ENCODE measurements at places on chromosomes 7 and 10.

DNA sequence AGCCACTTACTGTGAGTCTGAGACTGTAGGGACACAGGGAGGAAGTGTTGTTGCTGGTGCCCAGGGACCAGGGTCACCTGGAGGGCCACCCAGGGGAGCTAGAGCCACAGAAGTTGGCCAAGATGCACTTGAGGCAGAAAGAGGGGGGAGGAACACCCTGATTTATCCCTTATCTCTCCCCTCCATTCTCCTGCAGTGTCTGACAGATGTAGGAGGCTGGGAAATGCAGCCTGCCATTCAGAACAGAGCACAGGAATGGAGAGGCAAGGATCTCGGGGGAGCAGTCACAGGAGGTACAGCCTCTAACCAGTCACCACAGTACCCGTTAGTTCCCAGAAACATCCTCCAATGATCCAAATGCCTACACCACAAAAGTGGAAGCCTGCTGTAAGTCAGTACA is 118.4 kb upstream of the SLC26A5 start:
- no peak for DNase-seq

DNA sequence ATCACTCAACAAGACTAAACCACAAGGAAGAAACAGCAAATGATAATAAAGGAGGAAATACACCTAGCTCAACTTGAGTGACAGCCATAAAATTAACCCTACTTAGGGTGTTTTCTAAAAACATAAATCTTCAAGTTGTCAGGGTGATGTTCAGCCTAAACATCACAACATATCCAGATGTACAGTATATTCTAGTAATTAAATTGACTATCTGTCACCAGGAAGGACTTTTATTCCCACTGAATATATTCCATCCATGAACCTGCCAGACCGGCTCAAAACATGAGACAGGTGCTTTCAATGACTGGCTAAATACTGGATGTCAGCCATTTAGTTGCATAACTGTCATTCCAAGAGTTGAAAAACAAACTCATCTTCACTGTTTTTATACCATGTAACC is 298.1 kb upstream of the NEBL start:
- DNase-seq = peak; percentile 58

DNA sequence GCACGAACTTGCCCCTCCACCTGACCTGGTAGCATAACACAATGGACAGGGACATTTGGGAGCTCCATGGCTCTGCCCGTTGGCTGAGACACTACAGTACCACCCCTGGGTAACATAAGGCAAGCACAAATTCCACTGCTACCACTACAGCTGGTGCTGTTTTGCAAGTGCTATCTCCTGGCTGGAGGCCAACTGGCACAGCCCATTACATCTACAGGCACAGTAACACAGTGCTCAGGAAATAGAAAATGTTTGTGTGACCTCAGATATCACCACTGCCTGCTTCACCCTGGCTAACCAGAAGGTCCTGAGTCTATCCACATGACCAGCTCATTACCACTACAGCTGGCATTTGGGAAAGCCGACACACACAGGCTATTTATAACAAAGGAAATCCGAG is 631.1 kb upstream of the MBL2 start:
- DNase-seq = no peak

- peak; percentile 36 for DNase-seq
These were observed 632.5 kb upstream of the ANKRD30A start for GRCh38 chr10:36492590-36493515.

- DNase-seq = no peak
These were observed 101.1 kb upstream of the PPIF start for GRCh38 chr10:79246209-79246581.

GRCh38 chr10:117531371-117532002 is 11.1 kb upstream of the EMX2 start:
- no peak for DNase-seq

DNA sequence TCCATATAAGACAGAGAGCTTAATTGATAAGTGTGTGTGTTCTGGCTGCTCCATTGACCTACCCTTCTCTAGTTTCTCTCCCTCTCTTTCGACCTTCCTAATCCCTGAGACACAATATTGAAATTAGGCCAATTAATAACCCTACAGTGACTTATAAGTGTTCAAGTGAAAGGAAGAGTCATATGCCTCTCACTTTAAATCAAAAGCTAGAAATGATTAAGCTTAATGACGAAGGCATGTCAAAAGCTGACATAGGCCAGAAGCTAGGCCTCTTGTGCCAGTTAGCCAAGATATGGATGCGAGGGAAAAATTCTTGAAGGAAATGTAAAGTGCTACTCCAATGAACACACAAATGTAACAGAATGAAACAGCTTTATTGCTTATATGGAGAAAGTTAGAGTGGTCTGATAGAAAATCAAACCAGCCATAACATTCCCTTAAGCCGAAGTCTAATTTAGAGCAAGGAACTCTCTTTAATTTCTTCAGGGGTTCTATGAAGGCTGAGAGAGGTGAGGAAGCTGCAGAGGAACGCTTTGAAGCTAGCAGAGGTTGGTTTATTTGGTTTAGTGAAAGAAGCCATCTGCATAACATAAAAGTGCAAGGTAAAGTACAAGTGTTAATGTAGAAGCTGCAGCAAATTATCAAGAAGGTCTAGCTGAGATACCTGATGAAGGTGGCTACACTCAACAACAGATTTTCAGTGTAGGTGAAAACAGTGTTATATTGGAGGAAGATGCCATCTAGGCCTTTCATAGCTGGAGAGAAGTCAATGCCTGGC is 53.8 kb downstream of the ST7 start:
- DNase-seq = no peak

DNA sequence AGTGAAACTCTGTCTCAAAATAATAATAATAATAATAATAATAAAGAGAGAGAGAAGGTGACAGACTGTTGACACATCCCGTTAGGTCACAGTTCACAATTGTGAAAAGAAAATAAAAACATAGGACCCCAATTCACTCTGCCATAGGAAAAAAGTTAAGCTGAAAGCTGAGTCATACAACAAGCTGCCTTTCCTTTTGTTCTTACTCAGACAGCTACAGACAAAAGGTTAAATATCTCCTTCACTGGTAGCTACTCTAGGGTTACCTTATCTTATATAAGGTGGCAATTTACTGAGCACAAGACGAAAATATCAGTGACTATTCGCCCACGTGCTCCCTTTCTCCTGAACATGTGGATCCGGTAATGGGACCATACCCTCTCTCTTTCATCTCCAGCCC is 17.5 kb downstream of the TUBAL3 start:
- DNase-seq = no peak

- DNase-seq = no peak
These were observed 8.1 kb downstream of the ASL start for GRCh38 chr7:66083677-66084076.

- DNase-seq = no peak
These were observed 86.7 kb downstream of the MDFIC start for GRCh38 chr7:115008465-115009114.

- no peak for DNase-seq
These were observed 109.3 kb downstream of the AOAH start for GRCh38 chr7:36614959-36615358.

DNA sequence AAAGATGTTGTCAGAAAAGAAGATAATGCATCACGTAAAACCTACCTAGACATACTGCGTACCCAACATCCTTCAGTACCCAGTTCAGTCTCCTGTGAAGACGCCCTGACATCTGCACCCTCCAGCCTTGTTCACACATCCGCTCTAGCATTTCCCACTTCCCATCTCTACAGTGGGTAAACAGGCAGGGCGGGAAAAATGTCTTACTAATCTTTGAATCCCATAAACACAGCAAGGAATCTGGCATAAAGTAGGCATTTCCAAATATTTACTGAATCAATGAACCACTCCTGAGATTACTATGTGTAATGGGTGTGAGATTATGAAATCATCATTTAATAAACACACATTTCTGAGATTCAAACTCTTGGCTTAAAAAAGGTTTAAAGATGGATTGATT is 132.8 kb downstream of the GLI3 start:
- no peak for DNase-seq

DNA sequence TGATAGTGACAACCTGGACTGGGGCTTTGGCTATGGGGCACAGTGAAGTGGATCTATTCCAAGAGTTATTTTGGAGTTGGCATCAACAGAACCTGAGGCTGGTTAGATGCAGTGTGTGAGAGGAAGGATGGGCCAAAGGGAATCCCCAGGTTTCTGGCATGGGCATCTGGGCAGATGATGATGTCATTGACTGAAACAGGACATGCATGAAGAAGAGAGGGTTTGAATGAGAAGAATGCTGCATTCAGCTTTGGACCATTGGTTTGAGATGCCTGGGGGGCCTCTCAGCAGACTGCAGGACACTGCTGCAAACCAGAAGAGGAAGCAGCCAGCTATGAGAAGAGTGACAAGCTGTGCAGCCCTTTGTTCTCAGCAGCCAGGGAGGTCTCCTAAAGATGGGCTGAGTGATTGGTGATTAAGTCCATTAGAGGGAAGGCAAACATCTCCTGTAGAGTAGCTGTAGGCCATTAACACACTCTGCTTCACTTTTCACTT is 23.1 kb upstream of the PIK3CG start:
- DNase-seq = peak; percentile 30

DNA sequence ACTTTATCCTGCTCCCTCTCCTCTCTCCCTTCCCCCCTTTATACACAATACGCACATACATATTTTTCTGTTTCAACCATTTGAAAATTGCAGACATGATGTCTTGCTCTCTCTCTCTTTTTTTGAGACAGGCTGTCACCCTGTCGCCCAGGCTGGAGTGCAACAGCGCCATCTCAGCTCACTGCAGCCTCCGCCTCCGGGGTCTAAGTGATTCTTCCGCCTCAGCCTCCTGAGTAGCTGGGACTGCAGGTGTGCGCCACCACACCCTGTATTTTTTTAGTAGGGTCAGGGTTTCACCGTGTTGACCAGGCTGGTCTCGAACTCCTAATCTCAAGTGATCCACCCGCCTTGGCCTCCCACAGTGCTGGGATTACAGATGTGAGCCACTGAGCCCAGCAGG is 38.5 kb downstream of the KLHDC10 start:
- DNase-seq = no peak

GRCh38 chr7:27094304-27095049 is 1.3 kb downstream of the HOXA1 start:
- DNase-seq = no peak

- DNase-seq = no peak
These were observed 29.8 kb upstream of the KLF6 start for GRCh38 chr10:3814838-3815220.

GRCh38 chr10:82980321-82980720 is 1105.3 kb downstream of the NRG3 start:
- DNase-seq = no peak

DNA sequence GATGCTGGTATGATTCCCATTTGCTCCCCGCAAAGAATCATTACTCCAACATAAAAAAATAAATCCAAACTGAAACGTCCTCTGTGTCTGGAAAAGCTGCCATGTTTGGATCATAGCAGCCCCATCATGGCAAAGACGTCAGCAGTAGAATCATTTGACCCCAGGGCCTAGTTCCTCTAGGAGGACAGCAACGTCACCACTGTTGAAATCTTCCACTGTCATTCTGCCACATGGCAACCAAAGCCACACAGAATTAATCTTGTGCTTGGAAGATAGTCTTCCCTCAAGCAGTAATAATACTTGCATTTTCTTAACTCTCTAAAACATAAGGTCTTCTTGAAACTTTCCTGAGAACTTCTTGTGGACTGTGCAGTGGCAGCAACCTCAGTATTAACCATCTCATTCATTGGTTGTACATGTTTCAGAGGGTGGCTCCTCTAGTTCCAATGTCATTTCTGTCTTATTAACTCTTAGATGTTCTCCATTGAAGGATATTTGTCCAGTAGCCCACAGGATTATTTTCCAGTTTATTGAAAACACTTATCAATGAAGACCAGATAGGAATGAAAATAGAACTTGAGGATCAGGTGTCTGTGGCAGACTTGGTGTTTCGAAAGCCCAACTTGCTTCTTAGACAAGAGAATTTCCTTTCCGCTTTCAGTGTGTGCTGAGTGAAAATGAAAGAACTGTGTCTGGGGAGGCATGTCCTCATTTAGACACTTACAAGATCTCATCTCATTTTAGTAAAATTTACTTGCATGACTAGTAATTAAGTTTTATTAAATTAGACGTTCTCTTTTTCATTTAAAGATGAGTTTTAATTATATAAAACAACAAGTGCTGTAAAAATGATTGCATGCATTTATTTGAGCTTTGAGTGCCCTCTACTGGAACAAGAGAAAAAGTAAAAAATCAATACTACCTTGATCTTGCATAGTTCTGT is 28.9 kb upstream of the INHBA start:
- DNase-seq = no peak

DNA sequence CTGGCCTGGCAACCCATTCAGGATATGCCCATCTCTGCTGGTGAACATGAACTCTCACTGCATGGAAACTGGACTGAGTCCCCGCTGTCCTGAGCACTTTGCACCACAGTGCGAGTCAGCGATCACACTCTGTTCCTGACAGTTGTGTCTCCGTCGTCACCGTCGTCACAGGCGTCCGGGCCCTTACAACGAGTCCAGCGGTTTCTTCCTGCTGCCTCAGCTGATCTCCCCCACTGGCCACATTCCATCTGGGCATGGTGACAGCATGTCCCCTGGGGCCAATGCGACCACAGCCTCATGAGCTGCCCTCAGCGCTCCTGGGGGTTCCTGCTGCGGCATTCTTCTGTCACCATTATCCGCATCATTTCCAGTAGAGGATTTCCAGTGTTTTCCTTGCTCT is 76.8 kb upstream of the KLF6 start:
- DNase-seq = no peak

DNA sequence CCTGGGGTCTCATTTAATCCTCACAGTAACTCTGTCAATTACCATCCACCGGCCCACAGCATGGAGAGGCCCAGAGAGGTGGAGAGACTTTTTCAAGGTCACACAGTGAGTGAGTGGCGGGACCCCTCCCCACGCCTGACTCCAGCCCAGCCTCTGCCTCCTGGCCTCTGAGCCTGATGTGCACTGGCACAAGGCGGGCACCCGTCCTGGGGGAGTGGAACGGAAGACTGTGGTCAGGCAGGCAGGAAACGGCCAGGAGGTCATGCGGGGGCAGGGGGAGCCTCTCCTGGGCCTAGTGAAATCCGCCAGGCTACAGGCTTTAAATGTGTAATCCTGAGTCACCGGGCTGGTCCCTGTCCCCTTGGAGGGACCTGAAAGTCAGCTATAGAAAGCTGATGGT is 32.2 kb downstream of the ZCCHC24 start:
- no peak for DNase-seq

DNA sequence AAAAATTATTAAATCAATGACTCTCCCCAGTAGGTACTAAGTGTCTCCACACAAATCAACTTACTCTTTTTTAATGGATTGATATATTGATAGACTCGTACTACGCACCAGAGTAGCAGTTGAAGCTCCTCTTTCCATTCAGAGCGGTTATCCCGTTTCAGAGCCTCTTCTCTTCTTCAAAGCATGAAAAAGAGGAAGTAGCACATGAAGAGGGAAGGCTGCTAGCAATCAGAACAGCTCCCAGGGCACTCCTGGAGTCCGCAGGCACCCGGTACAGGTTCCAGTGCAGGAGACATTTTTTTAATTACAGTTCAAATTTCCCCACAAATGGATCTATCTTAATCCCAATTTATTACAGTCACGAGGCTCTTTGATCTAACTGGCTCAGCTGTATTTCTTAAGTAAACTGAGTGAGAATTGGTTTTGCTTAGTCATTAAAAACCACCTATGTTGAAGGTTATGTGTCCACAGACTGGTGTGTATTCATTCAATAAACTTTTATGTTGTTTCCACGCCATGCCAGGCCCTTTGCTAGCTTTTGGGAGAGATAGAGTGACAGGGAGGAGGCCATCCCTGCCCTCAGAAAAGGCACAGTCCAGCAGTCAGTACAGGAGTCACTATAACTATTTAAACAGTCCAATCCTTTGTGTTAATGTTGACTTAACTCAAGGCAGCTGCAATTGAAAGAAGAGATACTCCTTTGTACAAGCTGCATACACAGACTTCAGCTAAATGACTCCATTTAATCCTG is 32.1 kb upstream of the CALN1 start:
- DNase-seq = no peak

- no peak for DNase-seq
These were observed 30.8 kb upstream of the HECW1 start for GRCh38 chr7:43081603-43082002.
